RPMI7951 (cell line): ENCODE measurements at places on chromosomes 16 and 17. TPM values are rescaled to one million over a fixed set of nuclear protein-coding genes. Genes with fewer than 3 reads are reported as not detected.
A peak's percentile ranks its signal among the peaks of the same experiment; 100 is the strongest.

GRCh38 chr16:49281843-49282642, 405 bp upstream of the CBLN1 start:
- peak; percentile 80 for DNase-seq

DNA sequence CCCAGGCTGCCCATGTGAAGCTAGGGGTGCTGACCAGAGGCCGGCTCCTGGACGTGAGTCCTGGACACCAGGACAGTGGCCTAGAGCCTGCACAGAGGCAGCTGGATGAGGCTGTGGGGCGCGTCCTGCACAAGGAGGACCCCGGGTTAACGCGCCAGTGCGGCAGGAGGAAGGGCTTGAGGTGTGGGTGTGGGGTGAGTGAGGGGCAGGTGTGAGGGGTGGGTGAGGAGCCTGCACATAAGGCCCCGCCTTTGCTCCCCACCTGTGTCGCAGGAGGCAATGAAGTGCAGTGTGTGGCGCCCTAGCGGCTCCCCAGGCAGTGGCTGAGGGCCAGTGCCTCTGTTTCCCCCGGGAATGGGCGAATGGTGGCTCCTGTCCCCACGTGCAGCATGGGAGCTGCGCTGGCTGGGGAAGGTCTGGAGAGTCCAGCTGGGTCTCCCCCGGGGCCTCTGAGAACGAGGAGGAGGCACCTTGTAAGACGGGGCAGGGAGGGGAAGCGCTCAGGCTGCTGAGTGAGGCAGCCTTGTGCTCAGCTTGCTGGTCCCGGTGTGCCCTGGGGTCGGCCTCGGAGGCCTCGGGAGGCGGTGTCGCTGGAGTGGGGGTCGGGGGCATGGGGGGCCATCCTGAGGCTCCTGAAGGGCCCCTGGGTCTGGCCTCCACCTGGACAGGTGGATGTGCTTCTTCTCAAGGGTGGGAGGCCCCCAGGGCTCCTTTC, 3.2 kb downstream of the CD7 start:
- no peak for DNase-seq

DNA sequence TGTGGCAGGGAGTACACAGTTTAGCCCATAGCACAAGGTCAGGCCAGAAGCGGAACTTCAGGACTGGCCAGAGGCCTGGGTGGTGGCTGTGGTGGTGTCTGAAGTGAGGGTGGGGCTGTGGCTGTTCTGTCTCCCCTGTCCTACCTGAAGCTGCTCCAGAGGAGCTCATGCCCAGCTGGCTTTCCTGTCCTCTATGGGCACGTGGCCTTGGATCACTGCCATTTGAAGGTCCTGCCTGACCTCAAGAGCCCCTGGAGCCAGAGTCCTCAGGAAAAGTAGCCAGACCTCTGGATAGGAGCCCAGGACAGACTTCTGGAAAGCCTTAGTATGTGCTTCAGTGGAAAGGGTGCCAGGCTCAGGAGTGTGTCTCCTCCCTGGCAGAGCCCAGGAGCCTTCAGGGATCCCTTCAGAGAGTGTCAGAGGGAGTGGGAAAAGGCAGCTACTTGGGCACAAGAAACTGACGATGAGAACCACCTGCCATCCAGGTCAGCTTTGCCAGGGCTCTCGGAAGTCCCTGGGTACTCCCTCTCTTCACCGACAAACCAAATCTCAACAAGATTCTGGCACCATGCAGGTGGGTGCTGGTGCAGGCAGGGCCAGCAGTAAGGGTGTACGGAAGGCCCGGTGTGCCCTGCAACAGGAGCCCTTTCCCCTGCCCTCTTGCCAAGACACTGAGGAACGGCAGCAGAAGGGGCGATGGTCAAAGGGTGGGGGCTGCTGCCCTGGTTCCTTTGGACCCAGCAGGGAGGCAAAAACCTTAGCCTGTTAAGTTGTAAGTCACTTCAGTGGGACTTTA, 153.7 kb downstream of the NTN1 start:
- DNase-seq: no peak

DNA sequence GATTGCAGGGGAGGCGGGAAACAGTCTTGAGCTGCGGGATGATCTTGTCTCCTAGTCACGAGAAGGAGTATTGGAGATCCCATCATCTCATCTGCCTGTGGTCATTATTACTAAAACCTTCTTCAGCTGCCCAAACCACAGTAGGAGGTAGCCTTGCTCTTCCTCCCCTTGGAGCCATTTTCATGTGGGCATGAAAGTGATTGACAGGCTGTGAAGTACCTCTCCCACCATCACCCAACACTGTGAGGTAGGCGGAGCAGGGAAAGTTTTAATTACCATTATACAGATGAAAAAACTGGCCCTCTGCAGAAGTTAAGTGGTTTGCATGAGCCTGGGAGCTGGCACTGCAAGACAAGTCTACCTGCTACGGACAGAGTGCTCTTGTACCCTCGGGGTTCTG, 237.3 kb downstream of the MSI2 start:
- DNase-seq: no peak

GRCh38 chr16:31471875-31472708, at the start of gene TGFB1I1:
Gene TGFB1I1, plus strand, starts transcription at chr16:31472152. Its CDS starts 37 bp downstream, at chr16:31472189.
- DNase-seq: peak; percentile 88

DNA sequence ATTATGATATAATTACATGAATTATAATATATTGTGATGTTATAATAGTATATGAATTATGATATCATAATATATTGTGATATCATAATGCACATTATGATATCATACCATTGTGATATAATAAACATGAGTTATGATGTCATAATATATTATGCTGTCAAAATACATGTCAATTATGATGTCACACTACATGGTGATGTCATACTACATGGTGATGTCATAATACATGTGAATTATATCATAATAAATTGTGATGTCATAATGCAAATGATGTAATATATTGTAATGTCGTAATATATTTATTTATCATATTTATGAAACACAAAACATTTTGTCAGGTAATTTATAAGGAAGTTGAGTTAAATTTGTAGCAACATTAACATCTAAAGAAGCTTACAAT, 1950.1 kb downstream of the TP53TG3F start:
- no peak for DNase-seq

GRCh38 chr16:58338205-58338604, 43.4 kb upstream of the PRSS54 start:
- no peak for DNase-seq

GRCh38 chr16:25614716-25615265, 77.0 kb upstream of the HS3ST4 start:
- no peak for DNase-seq

DNA sequence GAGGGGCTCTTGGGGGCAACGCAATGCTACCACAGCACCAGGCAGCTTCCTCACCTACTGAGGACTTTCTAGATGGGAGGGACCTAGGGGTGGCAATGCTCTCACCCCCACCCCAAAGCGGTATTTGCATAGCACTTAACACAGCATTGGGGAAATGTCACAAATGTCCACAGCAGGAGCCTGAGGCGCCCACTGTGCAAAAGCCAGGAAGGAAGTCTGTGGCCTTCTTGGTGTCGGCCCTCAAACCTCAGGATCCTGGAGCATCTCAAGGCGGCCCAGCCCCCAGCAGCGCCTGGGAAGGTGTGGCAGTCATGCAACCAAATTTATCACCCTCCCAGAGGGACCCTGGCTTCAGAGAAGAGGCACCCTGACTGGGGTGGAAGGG, 45.3 kb downstream of the WNT3 start:
- no peak for DNase-seq

- peak; percentile 88 for DNase-seq
These were observed at the start of gene DNAJC7 for GRCh38 chr17:42016941-42017865. Gene DNAJC7, minus strand, starts transcription at chr17:42017439. Its CDS starts 23 bp downstream, at chr17:42017416.

- DNase-seq: peak; percentile 86
These were observed 8.1 kb upstream of the EPX start for GRCh38 chr17:58184308-58184985.

- DNase-seq: no peak
These were observed 4.2 kb upstream of the MAFG start for GRCh38 chr17:81931557-81932332.

DNA sequence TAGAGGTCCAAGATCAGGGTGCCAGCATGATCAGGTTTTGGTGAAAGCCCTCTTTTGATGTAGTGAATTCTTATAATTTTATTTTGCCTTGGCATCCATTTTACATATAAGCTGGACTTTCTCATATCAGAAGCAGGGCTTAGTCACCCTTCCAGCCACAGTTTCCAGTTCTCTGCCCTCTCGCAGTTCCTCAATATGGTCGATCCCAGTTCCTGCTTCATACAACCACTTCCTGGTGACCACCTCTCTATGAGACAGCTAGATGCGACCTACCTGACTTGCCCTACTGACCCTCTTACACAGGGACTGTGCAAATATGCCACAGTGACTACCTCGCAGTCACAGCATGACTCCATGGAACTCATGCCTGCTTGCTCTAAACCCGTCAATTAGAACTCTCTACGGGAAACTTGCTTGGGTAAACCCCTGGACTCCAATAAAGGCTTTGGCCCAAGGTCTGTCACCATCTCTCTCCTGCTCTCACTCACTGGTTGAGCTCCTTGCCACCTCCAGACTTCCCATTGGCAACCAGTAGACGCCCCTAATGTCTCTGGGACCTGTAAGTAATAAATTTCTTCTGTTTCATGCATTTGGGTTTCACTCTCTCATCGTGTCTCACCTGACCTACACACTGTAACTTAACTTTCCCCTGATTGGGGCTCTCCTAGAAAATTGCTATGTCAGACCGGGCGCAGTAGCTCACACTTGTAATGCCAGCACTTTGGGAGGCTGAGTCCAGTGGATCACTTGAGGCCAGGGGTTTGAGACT, 21.4 kb downstream of the CD300LG start:
- DNase-seq: no peak

DNA sequence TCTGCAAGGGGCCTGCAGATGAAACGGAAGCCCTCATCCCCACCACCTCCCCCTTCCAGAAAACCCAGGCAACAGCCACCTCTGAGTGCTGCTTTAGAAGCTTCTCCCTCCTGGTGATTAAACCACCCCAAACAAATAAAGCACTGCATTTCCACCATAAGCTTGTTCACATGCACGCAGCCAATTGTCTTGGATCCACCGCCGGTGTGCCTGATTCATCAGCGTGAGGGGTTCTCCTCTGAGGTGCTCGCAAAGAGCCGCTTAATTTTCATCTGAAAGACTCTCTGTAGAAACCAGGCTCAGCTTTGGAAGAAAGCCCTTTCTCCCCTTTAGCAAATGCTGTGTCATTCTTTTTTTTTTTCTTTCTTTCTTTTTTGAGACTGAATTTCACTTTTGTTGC, 155.2 kb upstream of the EEF2KMT start:
- DNase-seq: no peak

CYGB gene
- total RNA-seq: 1.1 and 2.0 TPM in 2 replicates

MILR1 gene
- 21.6 and 23.7 TPM in 2 replicates for total RNA-seq

ATPAF2 gene
- total RNA-seq: 13.3 and 14.0 TPM in 2 replicates

HCRT gene
- not detected in 2 replicates for total RNA-seq

SMYD4 gene
- 5.6 and 6.2 TPM in 2 replicates for total RNA-seq

IRX5 gene
- total RNA-seq: 4.0 and 4.3 TPM in 2 replicates
